Activated T-cell treated with anti-CD3 and anti-CD28 coated beads for 4 hours (primary cell): ENCODE measurements at places on chromosomes 7 and 10.

GRCh38 chr10:121702351-121703320 is 104.4 kb upstream of the FGFR2 start:
- no peak for DNase-seq

DNA sequence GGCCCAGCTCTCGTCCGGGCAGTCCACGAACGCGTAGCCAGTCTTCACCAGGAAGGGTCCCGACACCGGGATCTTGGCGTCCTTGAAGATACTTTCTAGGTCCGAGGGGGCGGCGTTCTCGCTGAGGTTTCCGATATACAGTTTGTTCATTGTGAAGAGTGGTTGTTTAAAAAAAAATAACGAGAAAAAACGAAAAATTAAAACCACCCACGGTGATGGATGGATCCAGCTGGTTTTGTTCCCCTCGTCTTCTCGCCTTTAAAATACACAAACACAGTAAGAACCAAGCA is 385 bp downstream of the IGF2BP3 start:
- DNase-seq, result no peak

GRCh38 chr7:41870461-41871138 is 167.7 kb upstream of the INHBA start:
- no peak for DNase-seq

DNA sequence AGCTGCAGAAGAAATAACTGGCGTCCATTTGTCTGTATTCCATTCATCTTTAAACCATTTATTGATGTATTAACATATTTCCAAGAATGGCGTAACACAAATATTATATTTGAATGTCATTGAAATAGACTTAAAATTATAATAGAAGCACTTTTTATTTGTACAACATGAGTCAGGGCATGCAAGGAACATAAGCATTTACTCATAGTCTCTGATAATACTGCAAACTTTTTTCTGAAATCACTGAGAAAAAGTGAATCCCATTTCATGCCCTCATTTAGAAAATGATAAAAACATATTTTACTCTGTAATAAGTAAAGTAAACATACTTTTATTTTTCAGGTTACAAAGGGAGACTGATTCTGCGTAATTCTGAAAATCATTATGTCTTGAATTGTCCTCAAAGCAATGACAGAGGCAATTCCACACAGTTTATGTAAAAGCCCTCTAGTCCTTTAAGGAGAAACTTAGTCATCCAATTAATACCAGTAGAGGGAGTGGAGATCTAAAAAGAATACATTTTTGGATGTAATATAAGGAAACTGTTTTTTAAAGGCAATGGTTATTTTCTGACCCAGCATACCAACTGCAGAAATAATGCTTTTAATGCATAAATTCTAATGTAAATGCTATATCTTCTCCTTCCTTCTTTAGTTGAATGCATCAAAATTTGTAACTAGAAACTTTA is 58.1 kb downstream of the AGMO start:
- DNase-seq, result no peak

GRCh38 chr7:19621740-19622139 is 87.1 kb downstream of the POLR1F start:
- DNase-seq, result no peak

GRCh38 chr7:33836797-33837355 is 68.5 kb upstream of the BMPER start:
- no peak for DNase-seq

DNA sequence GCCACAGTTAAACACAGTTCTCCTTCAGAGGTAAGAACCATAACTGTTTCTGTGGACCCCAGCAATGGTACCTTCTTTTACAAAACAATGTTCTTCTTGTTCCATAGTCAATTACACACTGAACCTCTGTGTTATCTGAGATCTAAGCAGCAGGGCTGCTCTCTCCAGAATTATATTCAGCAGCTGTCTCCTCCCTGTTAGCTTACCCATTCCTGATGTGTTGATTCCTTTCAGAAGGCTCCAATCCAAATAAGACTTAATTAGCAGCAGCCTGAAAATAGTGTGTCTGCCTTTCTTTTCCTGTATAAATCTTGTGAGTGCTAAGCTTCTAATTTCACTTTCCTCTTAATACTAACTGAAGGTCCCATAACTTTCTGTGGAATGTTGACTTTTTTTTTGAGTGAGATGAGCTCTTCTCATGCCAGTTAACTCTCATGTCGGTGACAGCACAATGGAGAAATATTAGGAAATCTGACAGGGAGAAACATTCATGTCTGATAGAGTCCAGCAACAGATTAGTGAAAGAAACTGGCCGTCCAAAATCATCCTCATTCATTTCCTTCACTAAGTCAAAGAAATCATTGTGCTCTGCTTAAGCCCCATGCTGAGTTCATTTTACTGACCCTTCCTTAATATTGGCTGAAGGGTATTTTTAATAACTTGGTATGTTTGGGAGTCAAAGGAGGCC is 226.5 kb downstream of the PRKG1 start:
- no peak for DNase-seq

DNA sequence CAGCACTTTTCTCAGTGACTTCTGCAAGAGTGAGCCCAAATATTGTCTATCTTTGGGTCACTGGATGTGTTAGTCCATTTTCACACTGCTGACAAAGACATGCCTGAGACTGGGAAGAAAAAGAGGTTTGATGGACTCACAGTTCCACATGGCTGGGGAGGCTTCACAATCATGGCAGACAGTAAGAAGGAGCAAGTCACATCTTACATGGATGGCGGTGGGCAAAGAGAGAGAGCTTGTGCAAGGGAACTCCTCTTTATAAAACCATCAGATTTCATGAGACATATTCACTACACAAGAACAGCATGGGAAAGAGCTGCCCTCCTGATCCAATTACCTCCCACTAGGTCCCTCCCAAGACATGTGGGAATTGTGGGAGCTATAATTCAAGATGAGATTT is 6.1 kb upstream of the HSPA12A start:
- DNase-seq, result no peak

- no peak for DNase-seq
These were observed 13.2 kb downstream of the PRKRIP1 start for GRCh38 chr7:102409340-102409739.

GRCh38 chr7:23607866-23608265 is 10.7 kb downstream of the CCDC126 start:
- no peak for DNase-seq

GRCh38 chr7:25117226-25118047 is 7.6 kb downstream of the CYCS start:
- DNase-seq, result no peak

DNA sequence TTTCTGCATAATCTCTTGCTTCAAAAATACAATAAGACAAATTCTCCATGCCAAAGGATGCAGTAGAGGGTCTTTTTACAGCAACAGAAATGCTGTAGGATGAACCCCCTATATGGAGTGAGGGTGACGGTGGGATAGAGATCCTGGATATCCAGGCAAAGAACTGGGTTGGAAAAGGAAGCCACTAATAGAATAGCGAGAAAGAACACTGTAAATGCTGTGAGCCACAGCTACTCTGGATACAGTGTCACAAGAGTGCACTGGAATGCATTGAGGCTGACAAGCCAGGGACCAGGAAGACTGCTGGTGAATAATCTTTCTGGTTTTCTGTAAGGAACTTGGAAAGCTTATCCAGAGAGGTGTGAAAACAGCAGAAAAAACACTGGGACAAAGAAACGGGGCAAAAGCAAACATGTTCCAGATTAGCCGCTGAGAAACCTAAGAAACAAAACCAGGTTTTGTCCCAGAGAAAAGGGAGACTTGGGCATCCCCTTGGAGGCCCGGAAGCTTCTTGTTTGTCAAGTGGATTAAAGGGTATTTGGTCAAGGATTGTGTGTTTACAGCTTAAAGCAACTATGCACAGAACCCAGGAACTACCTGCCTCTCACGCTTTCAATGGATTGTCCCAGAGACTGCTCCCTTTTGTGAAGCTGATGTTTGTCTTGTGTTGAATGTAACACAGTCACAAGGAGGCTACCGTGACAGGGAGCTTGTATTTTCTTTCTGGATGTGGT is 6.2 kb upstream of the MSMB start:
- no peak for DNase-seq

- DNase-seq, result no peak
These were observed 18.0 kb downstream of the RBAK start for GRCh38 chr7:5063698-5064097.

DNA sequence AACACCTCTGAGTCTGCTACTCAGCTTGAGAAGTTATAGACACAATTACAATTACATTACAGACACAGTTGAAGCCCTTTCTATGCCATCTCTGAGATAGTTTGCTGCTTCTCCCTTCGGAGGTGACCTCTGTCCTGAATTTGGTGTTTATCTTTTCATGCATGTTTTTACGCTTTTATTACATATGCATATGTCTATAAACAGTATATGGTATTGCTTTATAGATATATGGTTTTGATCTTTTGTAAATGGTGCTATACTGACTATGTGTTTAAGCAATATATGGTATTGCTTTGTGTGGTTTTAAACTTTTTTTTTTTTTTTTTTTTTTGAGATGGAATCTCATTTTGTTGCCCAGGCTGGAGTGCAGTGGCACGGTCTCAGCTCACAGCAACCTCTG is 48.4 kb downstream of the HK1 start:
- DNase-seq, result no peak

- DNase-seq, result no peak
These were observed 805 bp downstream of the ZNF736 start for GRCh38 chr7:64314566-64314965.

DNA sequence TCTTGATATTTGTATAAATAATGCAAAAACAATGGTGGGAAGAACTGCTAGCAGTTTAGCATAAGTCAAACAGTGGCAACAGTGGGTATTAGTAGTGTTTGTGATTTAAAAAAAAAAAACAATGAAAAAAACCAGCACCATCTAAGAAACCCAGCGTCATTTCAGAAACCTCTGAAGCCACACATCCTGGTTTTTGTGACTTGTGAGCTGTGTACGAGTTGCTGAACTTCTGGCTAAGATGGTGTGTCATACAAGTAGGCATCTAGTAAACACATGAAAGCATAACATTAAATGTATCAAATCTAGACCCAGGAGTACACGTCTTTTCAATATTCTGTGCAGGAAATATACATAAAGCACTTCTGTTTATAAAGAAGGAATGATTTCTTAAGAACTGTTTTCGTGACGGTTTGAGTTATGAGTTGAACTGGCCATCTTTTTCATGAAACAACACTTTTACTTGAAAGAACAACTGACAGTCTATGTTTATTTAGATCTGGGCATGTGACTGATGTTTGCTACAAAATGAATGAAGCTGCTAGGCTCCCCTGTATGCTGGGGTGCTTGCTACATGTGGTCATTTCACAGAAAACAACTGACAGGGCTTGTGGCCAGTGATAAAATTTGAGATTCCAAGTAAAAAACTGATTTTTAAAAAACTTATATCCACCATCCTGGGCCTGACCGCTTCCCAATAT is 143.5 kb downstream of the PIP4K2A start:
- no peak for DNase-seq

DNA sequence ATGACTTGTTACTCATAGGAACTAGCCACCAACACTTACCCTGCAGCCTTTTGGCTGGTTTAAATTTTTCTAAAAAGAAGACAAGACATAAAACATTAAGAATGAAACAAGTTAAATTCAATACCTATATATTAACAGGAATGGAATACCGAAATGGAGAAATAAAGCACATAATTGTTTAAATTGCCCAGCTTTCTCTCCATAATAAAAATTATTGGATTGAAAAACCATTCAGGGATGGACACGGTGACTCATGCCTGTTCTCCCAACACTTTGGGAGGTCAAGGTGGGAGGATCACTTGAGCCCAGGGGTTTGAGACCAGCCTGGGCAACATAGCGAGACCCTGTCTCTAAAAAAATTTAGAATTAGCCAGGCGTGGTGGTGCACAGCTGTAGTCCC is 179.4 kb upstream of the MKLN1 start:
- no peak for DNase-seq

DNA sequence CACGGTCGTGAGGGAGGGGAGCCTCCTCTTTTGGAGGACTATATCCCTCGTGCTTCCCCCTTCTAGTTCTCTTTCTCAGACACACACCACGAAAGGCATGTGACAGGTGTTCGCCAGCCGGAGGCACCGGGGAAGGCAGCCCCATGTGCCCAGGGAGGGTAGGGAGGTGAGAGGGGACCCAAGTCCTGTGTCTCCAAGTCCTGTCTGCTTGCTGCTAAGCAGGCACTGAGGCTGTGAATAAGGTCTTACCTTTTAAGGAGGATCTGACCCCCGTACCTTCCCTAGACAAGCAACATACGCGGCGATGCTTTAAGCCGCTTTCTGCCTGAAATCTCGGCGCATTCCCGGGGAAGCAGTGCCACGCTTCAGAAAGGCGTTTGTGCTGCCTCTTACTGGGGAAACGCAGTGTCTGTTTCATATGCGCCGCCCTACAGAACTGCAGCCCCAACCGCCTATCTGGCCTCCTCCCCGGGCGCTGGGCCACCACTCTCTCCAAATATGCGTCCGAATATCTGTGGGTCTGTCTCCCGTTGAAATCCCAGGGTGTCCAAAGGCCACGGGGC is 770 bp downstream of the PLXNA4 start:
- DNase-seq, result no peak

DNA sequence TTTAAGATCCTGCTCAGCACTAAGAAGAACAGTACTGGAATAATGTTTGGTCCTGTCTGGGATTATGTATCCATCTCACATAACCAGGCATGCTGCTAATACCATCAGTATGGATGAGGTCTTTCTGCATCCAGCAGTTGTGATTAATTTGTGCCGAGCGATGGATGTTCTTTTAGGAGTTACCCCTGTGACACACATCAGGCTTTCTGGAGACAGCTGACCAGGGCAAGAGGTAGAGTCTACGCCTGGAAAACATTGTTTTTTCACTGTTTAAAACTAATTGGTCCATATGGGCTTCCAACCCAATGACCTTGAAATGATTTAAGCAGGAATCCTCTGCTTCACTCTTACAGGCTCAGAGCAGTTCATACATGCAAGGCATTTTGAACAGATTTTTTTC is 603.0 kb downstream of the PCDH15 start:
- no peak for DNase-seq

GRCh38 chr7:1954366-1955004 is 278.3 kb downstream of the MAD1L1 start:
- DNase-seq, result no peak

DNA sequence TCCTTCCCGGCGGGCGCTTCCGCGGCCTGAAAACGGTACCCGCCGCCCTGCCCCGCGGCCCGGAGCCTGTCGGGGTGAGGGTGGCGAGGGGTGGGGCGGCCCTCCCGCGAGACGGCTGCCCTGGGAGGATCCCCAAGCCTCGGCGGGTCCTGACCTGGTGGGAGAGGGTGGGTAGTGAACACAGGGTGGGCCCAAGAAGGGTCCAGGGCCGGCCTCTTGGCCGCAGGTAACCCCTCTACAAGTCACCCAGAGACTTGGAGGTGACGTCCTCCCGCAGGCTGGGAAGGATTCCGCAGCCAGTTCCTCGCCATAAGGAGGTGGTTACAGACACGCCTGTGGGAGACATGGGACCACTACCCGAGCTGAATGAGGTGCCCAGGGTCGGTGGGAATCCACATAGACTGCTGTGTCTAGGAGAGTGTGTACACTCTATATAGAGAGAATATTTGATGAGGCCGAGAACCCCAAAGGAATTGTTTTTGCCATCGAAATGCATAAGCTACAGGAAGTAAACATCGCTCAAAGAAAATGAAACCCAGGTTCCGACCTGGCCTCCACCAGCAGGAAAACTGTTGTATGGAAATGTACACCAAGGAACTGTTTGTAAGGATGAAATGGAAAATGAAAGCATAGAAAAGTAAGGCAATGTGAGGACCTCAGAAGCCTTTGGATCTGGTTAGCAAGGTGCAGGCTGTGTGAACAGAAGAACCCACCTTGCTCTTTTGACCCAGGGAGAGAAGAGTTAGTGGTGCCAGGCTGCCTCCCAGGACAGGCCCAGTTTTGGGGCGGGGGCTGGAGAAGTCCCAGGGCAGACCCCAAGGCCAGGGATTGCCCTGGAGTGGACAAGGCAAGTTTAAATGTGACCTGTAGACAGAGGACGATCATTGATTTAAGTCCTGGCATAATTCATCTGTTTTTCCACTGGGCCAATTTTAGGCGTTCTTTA is 659 bp downstream of the OPTN start:
- no peak for DNase-seq
